ENCODE measurements at places on chromosomes 5 and 9.

GRCh38 chr9:35335164-35335563 lies 154.7 kb upstream of the RUSC2 start:
- DNase-seq, result no peak

GRCh38 chr5:138809391-138809790 lies 56.2 kb downstream of the CTNNA1 start:
- DNase-seq, result no peak

GRCh38 chr9:122779181-122779580 lies 9.6 kb upstream of the OR5C1 start:
- no peak for DNase-seq

DNA sequence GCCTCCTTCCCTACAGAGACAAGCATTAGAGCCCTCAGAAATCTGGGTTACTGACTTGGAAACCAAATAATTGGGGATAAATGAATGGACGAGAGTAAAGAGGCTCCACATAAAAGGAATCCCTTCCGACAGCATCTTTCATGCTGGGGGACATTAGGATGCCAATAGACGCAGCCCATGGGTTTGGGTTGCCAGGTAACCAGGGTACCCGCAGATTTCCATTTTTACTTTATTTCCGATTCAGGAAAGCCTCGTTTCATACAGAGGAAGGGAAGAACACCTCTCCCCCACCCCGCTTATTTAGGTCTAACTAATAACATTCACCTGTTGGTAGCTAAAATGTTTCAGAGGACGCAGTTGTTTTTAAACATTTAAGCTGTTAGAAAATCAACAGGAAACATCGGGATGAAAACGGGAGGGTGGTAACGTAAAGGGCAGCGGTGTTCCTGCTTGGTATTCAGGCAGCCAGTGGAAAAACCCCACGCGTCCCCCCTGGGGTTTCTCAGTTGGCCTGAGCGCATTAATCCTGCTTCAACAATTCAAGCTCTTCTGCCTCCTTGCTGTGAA lies 179.5 kb downstream of the YTHDC2 start:
- DNase-seq, result no peak

DNA sequence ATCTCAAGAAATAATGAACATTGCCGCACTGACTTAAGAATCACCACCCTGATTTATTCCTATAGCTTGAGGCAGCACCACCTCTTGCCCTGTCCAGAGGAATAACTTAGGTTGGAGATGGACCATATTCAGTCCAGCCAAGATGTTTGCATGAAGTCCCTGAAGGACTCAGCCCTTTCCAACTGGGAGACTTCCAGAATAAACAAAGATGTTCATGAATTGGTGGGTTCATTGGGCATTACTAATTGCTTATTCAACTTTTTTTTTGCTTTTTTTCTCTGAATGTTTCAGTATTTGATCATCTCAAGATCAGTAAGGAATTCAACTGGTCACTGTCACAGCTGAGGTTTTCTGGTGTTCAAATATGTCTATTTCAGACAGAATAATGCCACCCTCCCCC lies 470.6 kb downstream of the CCDC171 start:
- no peak for DNase-seq

GRCh38 chr9:37370968-37371563 lies 51.4 kb upstream of the GRHPR start:
- DNase-seq, result no peak

GRCh38 chr5:38466424-38467189 lies 89.8 kb downstream of the LIFR start:
- DNase-seq, result no peak

- no peak for DNase-seq
Observed at GRCh38 chr5:1410156-1411014, 34.9 kb downstream of the SLC6A3 start.

- DNase-seq, result no peak
Observed at GRCh38 chr5:14399054-14399692, 182.4 kb upstream of the OTULINL start.

DNA sequence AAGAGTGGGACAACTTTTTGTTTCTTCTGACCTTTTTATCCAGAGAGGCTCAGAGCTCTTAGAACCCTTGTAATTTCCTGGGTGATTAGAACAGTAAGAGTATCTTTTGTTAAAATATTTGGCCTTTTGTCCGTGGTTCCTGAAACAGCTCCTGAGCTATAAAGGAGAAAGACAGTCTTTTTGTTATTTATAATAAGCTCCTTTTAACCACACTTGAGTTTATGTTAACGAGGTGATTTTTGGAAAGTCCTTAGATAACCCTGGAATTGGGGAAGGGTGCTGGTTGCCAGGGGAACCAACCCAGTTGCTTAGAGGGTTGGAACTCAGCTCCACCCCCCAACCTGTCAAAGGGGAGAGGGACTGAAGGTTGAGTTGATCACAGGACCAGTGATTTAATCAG lies 4.8 kb downstream of the ZNF483 start:
- no peak for DNase-seq

DNA sequence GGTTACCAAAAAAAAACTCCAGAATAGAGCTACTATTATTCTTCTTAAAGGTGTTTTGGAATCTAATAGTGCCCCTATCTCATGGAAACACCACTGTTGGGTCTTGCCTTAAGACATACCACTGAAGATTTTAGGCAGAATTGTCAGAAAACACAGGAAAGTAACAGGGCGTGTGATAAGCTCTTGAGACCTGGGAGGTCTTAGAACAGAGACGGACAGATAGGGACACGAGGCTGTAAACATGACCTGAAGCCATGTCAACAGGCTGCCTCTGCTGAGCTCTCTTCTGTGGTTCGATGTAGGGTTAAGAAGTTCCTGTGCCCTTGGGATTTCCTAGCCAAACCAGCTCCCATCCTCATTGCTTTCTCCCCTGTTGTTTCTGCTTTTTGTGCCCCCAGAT lies 69.3 kb downstream of the CTSL start:
- no peak for DNase-seq
